ENCODE measurements at places on chromosomes 3 and 15.

DNA sequence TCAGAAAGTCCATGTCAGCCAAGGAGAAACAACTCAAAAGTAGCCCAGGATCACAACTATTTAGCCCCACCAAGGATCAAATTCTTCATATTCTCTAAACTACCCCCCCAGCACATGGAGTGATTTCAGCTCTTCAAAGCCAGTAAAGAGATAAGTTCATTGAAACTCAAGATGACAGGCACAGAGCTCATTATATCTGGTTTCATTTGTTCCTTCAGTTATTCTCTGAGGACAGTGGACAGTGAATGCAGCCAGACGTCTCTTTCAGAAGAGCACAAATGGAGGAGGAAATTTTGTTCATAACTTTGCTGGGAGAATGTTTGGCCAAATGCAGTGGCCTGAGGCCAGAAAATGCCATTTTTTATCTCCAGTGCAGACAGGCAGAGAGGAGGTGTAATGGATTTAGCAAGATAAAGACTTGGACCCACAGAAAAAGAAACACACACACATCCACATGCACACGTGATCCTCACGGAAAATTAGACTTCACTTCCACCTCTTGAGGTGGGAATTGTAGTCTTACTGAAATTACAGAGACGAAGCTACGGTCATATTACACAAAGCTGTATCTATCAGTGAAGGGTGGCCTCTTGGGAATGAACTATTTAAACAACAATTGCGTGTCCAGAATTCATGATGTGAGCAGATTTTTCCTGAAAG is 64.6 kb downstream of the HES1 start:
- DNase-seq, result no peak

- DNase-seq, result peak; percentile 39
Measured at GRCh38 chr15:66253418-66254088, at the start of gene MEGF11. TSS of gene MEGF11 (minus strand) at chr15:66253750. CDS start at chr15:66128403, 125,347 bp downstream.

DNA sequence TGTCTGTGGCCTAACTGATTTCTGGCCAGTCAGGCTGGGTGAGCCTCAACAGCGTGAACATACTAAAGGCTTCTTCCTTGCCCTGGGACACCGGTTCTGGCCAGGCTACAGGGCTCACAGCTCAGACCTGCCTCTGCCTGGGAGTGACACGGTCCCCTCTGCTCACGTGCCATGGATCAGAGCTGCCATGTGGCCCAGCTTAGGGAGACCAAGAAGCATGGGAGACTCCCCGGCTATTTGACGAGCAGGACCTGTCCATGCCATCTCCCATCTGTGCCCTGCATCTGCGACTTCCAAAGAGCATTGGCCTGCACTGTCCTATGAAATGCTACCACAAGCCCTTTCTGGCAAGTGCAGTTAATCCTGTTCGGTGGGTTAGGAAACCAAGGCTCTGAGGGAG is 57.4 kb downstream of the APBA2 start:
- DNase-seq, result no peak

GRCh38 chr3:35223632-35224394 is 415.5 kb upstream of the ARPP21 start:
- no peak for DNase-seq

- no peak for DNase-seq
Measured at GRCh38 chr15:85625856-85626255, 168.9 kb downstream of the KLHL25 start.

- DNase-seq, result no peak
Measured at GRCh38 chr3:159443266-159443665, 545.4 kb upstream of the IL12A start.

DNA sequence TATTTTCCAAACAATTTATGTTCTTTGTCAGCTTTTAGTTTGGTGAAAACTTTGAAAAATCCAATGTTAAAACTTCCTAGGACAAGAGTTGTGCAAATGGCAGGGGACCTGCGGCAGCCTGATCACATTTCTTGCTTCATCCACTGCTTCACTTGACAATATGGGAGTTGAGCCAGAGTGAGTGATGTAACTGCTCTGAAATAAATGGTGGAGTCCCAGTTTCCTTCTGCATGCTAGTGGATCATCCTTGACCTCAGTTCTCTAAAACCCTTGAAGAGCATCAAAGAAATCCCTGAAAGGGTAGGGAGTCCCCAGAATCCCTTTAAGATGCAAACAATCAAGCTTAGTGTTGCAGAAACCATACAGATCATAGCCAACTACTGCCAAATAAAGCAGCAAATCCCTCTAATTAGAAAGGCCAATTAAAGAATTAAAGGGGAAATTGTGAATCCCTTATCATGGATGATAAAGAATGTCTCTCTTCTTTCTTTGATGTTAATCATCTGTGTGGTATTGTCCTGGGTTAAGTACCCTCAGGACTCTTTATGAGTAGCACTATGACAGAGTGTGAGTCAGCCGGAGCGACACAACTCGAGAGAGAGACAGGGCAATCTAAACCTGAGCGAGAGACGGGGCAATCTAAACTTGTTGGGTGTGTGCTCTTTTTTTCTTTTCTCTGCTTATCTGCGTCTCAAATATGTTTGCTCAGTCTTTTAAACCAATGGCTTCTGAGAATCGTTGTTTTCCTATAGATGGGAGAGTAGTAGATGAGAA is 41.8 kb upstream of the GAP43 start:
- no peak for DNase-seq

DNA sequence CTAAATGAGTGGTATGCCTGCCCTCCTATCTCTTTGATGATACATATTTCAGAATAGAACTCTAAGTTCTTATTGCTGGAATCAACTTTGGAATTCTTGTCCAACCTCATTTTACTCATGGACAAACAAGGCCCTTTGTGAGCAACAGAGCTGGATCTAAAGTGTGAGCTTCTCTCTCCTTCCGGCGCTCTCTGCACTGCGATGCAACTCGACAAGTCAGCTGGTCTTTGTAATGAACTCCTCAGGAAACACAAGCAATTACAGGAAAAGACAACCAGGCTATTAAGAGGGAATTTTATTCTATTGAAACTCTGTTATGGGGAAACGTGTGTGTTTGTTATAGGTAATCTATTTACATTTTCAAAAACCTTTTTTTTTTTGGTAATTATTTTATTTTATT is 20.3 kb upstream of the NRROS start:
- DNase-seq, result no peak

GRCh38 chr3:67381667-67382272 is 272.6 kb downstream of the SUCLG2 start:
- DNase-seq, result peak; percentile 6
